ENCODE measurements at places on chromosomes 6 and 20. TPM values are rescaled to one million over a fixed set of nuclear protein-coding genes. Genes with fewer than 3 reads are reported as not detected.

- no peak overlapping the region for H3K27ac ChIP-seq
- no peaks in the 10 kb centered on the region for H3K36me3 ChIP-seq
- peaks cover 13% of the 10 kb centered on the region for H3K4me1 ChIP-seq
- no peaks in the 10 kb centered on the region for H3K27me3 ChIP-seq
Observed at GRCh38 chr6:4781426-4781825, 5.2 kb downstream of the CDYL start.

DNA sequence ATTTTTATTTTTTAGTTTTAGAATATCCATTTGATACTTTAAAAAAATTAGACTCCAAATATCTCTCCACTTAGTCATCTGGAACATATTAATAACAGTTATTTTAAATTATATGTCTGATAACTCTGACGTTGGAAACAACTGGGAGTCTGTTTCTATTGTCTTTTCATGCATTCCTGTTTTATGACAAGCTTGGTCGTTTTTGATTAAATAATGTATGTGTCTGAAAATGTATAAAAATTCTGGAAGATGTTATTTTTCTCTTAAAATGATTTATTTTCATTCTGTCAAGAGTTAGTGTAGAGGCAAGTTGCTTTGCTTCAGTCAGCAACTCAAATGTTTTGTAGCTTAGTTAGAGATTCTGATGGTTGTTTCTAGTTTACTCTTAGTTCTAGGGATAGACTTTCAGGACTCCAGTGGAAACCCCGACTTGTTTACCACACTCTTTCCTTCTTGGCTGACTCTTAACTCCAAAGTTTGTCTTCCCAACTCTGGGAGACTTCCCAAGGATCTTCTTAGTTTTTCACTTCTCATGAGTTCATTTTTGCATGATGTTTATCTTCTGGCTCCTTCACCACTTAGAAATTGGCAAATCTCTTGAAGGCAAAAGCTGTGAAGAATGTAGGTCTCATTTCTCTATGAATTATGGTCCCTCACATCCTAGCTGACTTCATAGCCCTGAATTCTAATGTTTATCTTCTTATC is 190.9 kb downstream of the LAMA2 start:
- no peak for DNase-seq
- no peaks in the 10 kb centered on the region for H3K27me3 ChIP-seq
- H3K27ac ChIP-seq: no peak overlapping the region
- H3K4me3 ChIP-seq: no peak overlapping the region
- H3K4me1 ChIP-seq: no peaks in the 10 kb centered on the region

- H3K27me3 ChIP-seq: peaks cover 8% of the 10 kb centered on the region
- H3K36me3 ChIP-seq: no peaks in the 10 kb centered on the region
- no peak overlapping the region for H3K4me3 ChIP-seq
- H3K4me1 ChIP-seq: no peaks in the 10 kb centered on the region
Observed at GRCh38 chr6:797479-798077, 104.6 kb upstream of the EXOC2 start.

- no peak overlapping the region for H3K27ac ChIP-seq
- no peaks in the 10 kb centered on the region for H3K27me3 ChIP-seq
- H3K4me3 ChIP-seq: no peak overlapping the region
- peaks cover 2% of the 10 kb centered on the region for H3K4me1 ChIP-seq
- H3K36me3 ChIP-seq: no peaks in the 10 kb centered on the region
Observed at GRCh38 chr6:26309731-26310142, 55.3 kb upstream of the BTN3A2 start.

DNA sequence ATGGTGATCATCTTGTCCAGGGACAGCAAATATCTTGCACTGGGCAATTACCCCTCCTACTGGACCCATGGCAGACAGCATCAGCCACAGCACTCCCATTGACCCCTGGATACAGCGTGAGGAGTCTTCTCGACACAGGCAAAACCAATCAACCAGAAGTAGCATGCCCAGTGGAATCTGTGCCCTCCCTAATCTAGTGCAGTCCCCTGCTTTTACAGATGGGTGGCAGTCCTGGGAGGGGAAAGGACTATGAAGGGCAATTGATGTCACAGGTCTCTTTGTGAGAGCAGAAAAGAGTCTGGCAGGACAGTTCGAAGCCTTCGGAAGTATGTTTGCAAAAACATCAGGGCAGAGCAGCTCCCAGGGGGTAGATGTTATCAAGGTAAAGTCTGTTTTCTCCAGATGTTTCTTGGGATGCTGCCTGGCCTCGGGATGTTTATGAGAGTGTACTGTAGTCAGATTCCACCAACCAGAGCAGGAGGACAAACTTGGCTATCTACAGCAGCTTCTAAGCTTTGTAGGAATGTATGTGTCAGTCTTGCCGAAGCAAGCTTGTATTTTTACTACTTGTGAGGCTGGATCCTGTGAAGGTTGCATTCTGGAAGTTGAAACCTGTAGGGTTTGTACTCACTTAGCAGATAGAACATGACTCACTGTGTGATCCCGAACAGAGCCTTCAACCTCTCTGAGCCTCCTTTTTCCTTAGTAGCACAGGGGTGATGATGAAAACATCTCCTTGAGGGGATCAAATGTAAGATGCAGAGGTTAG is 63.0 kb upstream of the MYL9 start:
- H3K4me3 ChIP-seq: no peak overlapping the region
- H3K27me3 ChIP-seq: no peaks in the 10 kb centered on the region
- DNase-seq: no peak
- peaks cover under 1% of the 10 kb centered on the region for H3K36me3 ChIP-seq
- H3K27ac ChIP-seq: no peak overlapping the region

DNA sequence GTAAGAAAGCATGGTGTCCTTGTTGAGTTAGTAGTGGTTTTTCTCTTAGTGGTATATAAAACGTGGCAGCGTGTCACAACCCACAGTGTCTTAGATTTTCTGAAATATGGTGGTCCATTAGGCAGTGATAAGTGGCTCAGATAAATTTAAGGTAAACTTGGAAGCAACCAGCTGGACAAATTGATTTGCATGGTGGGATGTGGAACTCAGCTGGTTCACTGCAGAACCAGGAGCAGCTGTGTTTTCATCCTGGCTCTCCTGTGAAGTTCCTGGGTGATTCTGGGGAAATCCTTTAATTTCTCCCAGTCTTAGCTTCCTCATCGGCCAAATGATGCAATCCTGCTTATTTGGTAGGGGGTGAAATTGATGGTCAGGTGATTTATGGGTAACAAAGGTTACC is 32.9 kb upstream of the EEF1E1 start:
- H3K4me1 ChIP-seq: no peaks in the 10 kb centered on the region
- H3K4me3 ChIP-seq: no peak overlapping the region
- peaks cover 8% of the 10 kb centered on the region for H3K27me3 ChIP-seq

ETV7 gene
- 2.5 TPM for total RNA-seq
